ENCODE measurements at places on chromosomes 7 and 10. TPM values are rescaled to one million over a fixed set of nuclear protein-coding genes. Genes with fewer than 3 reads are reported as not detected.
A peak's percentile ranks its signal among the peaks of the same experiment; 100 is the strongest.

The ENTPD1 gene
- polyA plus RNA-seq = 0.07 TPM

DNA sequence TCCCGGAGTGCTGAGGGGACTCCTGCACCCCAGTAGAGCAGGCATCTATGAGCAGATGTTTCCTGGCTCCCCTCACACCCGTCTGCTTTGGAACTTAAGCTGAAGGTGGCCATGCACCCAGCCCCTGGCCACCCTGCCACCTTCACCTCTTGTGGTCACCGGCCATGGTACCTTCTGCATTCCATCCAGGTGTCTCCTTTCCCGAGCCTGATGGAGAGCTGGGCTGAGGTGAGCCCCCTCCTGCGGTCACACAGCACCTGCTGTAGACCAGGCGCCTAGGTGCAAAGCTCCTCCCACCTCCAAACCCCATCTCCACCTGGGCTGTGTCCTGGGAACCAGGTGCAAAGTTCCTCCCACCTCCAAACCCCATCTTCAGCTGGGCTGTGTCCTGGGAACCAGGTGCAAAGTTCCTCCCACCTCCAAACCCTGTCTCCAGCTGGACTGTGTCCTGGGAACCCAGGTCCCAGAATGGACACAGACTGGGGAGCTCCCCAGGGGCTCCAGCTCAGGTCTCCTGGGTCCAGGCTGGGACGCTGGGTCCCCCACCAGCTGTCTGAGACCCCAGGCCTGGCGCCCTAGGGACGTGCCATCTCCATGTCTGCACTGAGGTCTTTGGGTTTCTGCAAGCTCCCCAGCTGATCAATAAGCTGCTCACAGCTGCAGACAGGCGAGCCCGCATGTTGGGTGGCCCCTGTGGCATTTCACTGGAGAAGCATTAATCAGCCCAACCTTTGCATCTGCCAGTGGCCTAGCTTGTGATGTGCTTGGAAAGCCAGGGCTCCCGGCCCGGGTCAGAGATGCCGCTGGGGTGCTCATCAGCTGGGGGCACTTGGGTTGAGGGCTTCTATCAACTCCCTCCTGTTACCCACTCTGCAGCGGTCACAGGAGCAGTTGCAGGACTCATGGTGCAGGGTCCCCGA is 61.2 kb upstream of the INPP5A start:
- DNase-seq = no peak

The TLL2 gene
- 0.01 TPM for polyA plus RNA-seq

DNA sequence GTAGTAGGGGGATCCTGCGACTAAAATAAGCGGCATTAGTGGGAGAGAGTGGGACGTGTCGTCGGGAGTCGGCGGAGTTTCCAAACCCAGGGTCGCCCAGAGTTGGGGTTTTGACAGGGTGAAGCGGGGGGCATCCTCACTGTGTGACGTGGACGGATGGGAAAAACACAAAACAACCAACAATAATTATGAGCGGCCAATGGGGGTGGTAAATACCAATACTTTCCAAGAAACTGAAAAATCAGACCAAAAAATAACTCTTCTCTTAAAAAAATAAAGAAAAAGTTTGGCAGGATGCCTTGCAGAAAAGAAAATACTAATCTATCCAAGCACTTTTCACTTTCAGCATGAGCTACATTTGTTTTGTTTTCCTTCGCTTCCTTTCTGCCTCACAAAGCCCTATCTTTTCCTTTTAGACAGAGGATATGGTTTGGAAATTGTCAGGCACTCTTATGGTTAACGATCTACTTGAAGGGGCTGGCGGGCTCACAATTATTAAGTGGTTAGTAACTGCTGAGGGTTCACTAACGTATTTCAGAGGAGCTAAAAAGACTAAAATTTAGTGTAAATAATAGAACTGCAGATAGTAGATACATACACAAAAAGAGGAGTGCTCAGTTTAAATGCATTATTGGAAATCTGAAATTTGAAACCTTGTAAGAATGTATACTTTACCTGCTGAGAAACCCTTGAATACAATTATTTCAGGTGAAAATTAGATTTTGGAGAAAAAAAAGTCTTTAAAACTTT is 802 bp upstream of the CDK6 start:
- DNase-seq = no peak

GRCh38 chr7:141789917-141790316 is at the start of gene TAS2R5:
TAS2R5 (plus strand) TSS chr7:141790217; CDS start chr7:141790362, 145 bp downstream.
- DNase-seq = no peak

DNA sequence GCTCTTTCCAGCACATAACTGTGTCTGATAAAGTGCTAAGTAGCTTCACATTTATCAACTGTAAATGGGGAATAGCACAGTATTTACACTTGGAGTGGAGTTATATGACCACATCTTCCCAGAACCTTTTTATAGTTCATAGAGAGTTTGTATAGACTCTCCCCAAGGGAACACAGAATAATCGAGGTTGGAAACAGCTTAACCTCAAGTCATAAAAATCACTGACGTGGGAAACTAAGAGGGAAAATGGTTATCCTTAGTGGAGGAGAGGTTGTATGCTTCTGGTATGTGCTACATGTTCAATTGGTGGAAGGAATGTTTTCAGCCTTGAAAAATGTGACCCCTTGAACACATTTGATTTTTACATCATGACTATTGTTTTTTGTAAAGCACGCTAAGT is 167.9 kb upstream of the KIAA1217 start:
- DNase-seq = no peak

DNA sequence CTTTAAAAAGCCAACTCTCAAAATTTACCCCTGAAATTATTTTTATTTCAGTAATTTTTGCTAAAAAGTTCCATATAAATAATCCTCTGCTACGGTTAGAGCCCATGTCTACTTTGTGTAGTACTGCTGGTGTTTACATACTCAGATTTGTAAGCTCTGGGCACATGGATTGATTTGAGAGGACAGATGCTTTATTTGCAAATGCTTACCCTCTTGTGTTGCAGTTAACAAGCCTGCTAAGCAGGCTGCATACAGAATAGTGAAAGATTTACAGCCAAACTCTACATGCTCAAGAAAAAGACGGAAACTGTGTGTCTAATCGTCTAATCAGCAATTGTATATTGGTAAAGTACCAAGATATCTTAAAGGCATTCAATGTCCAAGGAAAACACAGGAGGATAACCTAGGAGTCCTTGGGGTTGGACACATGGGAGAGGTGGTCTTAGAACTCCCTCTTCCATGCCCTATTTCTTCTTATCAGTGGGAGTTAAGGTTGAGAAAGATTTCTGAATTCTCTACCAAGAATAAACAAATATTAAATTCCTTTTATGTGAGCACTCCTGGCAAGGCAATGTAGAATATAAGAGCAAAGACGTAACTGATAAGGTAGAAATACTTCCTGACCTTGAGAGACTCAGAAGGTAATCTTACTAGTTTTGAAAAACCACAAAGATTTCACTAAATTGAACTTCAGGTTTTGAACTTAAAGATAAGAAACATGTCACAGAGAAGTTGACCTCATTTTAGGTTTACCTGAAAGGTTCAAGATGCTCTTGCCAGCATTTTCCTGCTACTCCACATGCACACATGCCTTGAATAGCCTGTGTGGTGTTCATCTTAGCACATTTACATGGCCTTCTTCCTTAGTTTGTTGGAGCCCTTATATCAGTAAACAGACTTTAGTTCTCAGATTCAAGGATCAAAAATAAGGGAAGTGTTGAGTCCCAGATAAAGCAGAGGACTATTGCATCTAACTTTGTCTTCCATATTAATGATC is 1216.5 kb downstream of the SORCS3 start:
- no peak for DNase-seq

DNA sequence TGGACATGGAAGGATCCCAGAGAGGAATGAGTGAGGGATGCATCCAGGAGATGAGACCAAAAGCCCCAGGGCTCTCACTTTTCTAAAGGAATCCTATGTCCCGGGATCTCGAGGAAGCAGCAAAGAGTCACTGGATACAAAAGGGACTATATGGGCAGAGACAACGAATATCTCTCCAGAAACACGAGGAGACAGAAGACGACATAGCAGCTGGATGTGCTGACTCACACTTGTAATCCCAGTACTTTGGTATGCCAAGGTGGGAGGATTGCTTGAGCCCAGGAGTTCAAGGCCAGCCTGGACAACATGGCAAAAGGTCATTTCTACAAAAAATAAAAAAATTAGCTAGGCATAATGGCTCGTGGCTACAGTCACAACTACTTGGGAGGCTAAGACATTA is 24.7 kb upstream of the MSMB start:
- no peak for DNase-seq

DNA sequence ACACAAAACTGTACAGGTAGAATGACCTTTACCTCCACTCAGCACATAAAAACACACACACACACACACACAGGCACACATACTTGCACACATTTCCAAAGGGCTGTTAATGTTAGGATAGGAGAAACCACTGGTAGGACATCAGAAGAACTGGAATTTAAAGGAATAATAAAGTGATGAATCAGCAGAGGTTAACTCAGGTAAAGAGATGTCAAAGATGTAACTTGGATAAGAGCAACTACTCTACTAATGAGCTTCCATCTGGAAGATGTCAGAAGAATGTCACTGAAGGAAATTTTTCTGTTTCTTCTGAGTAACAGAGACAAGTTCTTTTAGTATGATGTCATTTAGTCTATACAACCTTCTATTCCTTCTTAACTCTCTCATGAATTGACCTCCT is 26.4 kb upstream of the GPR37 start:
- no peak for DNase-seq

DNA sequence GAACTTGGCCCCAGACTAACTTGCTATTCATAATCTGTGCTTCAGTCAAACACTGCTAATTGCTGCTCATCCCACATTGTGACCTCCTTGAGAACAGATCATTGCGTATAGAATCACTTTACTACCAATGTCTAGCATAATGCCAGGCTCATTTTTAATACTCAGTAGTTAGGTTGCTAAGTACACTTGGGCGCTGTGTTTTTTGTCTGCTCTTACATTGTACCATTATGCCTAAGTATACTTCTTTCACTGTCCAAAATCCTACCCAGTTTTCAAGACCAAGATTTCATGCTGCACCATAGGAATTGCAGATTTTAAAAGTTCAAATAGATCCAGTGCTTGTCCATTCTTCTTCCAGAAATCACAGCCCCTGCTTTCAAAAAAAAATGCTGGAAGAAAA is 32.8 kb upstream of the TMEM106B start:
- no peak for DNase-seq

The SYT15 gene
- 0.15 TPM for polyA plus RNA-seq

DNA sequence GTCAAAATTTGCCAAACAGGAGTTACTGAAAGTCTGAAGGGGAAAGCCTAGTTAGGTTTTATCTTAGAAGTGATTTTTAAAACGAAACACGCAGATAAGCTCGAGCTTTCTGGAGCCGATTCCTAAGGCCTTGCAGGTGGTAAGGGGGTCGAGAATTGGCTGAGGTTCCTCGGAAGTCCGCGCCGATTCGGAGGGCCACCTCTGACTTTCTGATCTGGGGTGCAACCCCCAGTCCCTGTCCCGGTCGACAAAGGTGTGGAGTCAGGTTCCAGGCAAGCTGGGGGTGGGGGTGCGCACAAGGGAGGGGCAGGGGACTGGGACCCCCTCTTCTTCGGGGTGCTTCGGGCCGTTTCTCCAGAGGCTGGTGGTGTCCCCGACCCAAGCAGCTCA is 701 bp upstream of the CUL1 start:
- no peak for DNase-seq

The CFAP46 gene
- 2.7 TPM for polyA plus RNA-seq

The ANKRD30A gene
- polyA plus RNA-seq = not detected

- no peak for DNase-seq
Measured at GRCh38 chr10:132328738-132329137, 3.3 kb upstream of the LRRC27 start.

DNA sequence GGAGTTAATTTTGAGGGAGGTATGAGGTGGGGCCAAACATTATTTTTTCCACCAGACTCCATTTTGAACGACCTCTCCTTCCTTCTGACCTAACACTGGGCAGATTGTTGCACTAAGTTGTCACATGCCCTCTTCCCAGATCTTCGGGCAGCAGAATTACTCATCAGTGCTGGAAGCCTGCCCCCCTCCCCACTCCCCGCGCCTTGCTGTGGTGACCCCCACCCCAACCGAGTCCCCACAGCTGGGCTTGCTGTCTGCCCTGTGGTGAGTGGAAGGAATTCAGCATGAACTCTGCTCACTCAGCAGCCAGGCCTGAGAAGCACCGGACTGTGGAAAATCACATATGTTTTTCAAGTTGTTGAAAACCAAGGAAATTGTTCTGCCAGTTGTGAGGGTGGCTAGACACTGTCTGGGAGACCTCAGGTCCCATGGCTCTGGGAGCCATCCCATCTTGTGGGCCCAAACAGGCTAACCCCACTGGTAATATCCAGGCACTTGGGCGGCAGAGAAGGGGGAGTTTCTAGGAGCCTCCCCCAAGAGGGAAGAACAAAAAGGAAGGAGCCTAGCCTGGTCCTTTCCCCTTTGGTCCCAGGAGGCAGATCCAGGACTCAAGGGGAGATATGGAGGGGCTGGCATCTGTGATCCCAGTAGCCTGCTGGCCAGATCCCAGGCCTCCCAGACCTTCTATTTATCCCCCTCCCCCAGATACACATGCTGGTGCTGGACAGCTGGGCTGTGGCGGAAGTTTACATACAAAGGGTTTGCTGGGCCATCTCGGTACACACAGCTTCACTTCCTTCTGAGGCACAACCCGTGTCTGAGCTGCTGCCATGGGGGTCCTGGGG is 3.5 kb upstream of the AEBP1 start:
- no peak for DNase-seq

The DRGX gene
- polyA plus RNA-seq = not detected

The LRRC61 gene
- 0.17 TPM for polyA plus RNA-seq

The SPDYE16 gene
- not detected for polyA plus RNA-seq

The CCDC172 gene
- not detected for polyA plus RNA-seq

The NEUROD6 gene
- not detected for polyA plus RNA-seq

GRCh38 chr7:149310113-149310836 is 48.3 kb downstream of the ZNF783 start:
- DNase-seq = peak; percentile 50

DNA sequence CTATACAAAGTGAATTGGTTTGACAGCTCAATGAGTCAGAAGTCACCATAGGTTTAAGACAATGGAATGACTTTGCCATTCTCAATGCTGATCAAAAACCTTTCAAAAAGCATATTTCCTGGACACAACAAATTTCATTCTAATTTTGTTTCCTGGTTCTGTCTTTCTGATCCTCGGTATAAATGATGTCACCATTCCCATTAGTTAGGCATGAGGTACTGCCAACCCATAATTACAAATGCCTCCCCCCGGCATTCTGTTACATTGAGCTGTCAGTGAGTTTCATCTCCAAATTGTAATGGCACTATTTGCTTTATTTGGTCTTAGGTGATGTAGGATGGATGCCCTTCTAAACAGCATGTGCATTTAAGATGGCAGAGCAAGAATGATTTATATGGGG is 81.7 kb upstream of the NFE2L3 start:
- DNase-seq = no peak

GRCh38 chr7:15123901-15124300 is 221.3 kb upstream of the DGKB start:
- DNase-seq = no peak

GRCh38 chr7:113892818-113893217 is 26.0 kb downstream of the PPP1R3A start:
- no peak for DNase-seq

The NCOA4 gene
- polyA plus RNA-seq = 139 TPM

DNA sequence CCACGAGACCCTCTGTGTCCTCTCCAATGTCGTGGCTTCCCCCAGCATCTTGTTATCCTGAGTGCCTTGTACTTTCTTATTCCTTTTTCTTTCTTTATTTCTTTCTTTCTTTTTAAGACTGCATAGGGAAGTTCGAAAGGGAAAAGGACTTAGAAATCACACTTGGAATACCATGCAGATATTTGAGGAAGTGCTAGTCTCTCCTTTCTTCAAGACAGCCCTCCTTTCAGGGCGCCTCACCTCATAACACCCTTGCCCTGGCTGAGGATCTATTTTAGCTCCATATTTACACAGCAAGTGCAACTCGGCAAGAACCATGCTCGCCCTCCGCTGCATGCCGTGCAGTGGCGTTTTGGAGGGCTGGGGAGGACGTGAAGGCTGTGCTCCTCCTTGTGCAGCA is 232.3 kb upstream of the GLI3 start:
- no peak for DNase-seq
